ENCODE measurements at places on chromosomes 1 and 21.

DNA sequence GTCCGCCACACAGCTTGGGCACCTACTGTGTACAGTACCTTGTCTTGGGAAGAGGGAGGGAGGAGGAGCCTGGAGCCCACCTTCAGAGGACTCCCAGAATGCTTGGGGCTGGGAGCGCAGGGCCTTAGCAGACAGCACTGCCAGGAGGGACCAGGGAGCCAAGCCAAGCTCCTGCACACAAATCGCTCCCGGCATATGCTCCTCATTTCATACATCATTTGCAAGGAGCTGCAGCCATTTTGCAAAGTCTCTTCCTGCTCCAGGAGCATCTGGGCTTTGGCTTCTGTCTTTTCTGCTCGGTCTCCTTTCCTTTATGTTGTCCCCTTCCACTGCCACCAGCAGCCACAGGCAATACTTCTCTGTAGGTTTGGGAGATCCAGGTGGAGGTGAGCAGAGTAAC lies 175.2 kb upstream of the ZC3H12A start:
- DNase-seq: no peak

GRCh38 chr1:173871091-173871490 lies 2.9 kb downstream of the ZBTB37 start:
- DNase-seq: no peak

GRCh38 chr1:36585569-36586548 lies 103.1 kb upstream of the CSF3R start:
- DNase-seq: no peak

- DNase-seq: no peak
Observed at GRCh38 chr1:40762144-40762923, 21.3 kb upstream of the KCNQ4 start.

DNA sequence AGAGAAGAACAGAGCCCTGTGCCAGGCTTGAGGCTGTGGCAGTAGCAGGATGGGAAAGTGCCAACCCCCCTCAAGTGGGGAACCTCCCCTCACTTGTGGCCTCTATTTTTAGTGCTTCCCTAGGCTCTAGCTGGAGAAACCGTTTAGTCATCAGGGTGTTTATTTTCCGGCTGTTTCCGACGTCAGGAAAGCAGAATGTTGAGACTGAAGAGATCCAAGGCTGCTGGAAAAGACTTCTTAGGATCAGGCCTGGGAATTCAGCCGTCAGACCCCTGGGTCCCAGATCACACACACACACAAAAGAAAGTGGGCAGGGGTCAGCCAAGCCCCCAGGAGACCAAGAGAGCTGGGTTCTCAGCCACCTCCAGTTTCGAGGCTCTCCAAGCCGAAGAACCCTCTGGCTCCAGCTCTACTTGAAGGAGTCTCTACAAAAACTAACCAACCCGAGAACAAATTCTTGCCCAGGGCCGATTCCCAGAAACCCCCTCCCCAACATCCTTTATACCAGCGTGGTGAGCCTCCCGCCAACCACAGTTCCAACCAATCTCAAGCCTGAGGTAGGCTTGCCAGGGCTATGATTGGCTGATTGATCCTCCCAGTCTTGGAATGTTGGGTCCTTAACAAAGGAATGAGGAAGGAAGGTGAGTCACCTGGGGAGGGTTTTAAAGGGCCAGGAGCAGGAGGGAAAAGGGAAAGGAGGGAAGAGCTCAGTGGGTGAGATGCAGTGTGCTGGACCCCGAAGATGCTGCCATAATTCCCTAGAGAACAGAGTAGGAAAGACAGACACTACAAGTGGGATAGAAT lies 2.5 kb upstream of the MEF2D start:
- peak; percentile 97 for DNase-seq

- peak; percentile 36 for DNase-seq
Observed at GRCh38 chr1:174659823-174660222, 212.1 kb downstream of the GPR52 start.

GRCh38 chr1:211285196-211285595 lies 26.0 kb downstream of the RCOR3 start:
- DNase-seq: no peak

DNA sequence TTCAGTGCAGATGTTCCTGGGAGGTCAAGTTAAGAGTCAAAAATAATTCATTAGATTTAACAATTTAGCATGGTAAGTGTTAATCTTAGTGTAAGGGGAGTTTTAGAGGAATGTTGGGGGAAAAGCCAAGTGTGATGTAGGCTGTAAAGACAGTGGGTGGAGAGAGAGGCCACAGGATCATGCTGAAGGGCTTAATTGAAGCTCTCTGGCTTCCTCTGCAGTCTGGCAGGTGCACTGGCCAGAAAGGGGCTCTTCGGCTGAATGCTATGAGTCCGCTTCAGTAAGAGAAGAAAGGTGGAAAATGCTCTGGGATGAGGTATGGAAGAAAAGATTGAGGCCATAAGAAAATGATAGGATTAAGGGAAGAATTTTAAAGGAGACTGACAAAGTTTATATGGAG lies 3.0 kb downstream of the BRDT start:
- DNase-seq: no peak

GRCh38 chr1:14598498-14599182 lies at the start of gene KAZN:
KAZN (plus strand) TSS chr1:14598685.
- DNase-seq: peak; percentile 9

DNA sequence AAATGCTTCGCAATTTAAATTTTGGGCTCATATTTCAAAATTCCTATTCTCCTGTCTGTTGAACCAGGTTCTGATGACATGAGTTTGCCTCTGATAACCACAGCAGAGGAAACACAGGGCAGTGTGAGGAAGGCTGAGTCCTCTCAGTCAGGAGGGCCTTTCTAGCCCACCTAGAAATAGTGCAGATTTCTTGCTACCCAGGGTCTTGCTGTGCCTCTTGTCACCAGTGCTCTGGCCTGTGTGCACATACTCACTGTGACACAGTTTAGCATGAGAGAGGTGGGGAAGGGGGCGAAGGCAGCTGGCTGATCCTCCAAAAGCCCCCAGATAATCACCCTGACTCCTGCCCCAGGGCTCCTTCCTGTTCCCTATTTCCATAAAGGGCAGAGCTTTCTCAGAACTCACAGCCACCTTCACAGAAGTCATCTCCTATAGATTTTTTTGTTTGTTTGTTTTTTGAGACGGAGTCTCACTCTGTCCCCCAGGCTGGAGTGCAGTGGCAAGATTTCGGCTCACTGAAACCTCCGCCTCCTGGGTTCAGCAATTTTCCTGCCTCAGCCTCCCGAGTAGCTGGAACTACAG lies 23.7 kb downstream of the ERRFI1 start:
- no peak for DNase-seq

DNA sequence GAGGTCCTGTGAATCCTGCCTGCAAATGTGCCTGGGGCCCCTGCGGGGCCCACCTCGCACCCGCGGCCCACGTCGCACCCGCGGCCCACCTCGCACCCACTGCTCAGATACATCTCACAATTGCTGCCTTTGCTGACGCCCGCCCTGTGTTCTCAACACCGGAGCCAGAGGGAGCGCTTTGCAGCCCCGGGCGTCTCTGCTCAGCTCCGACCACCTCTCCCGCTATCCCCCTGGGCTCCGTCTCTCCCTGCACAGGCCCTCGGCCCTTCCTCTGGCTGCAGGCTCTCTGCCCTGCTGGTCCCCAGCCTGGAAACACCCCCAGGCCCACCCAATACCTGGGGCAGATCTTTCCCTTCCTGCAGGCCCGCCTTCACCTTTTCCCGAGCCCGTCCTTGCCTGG lies 44.8 kb downstream of the TP73 start:
- no peak for DNase-seq

GRCh38 chr1:244454412-244454811 lies 2.7 kb upstream of the ADSS2 start:
- no peak for DNase-seq

GRCh38 chr1:156082309-156083091 lies at the start of gene MEX3A:
MEX3A (minus strand) TSS chr1:156082465; CDS start chr1:156081998, 467 bp downstream.
- peak; percentile 80 for DNase-seq

DNA sequence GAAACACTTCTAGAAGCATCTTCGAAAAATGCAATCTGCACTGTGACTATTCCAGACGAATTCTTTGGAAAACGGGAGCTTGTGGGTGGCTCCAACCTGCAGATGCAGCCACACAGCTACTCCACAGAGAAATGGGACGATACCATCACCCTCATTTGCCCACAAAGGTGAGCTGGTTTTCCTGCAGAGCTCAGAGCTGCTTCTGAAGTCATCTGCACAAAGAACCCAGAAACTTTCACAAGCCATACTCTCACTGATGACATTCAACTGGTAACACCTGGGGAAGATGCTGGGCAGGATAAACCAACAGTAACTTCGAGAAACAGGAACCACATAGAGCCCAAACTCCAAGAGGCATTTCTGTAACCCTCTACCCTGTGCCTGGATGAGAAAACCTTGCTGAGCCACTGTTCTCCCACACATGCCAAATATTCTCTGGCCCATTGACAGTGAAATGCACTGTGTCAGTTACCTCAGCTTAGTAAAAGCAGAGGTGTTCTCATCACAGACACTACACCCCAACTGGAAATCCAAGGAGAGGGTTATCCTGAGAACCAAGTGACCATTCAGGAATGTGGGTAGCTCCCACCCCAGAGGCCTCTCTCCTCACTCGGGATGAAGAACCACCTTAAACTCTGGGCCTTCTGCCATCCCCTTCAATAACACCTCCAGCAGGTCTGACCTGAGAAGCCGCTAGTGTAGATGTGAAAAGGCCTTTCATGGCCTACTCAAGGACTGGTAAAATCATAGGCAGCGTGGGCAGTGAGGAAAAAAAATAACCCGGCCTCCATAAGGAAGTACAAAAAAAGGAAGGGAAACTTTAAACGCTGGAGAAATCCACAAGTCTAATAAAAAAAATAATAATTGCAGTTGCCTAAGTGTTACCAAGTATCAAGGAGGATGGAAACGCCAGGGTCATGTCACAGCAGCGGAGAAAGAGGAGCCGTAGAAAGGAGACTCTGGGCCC lies 56.7 kb downstream of the HSF2BP start:
- DNase-seq: no peak

GRCh38 chr1:10474613-10475507 lies at the start of gene PEX14:
PEX14 (plus strand) TSS chr1:10474950; CDS start chr1:10474967, 17 bp downstream.
- peak; percentile 91 for DNase-seq

GRCh38 chr21:45069711-45070110 lies 4.7 kb upstream of the ADARB1 start:
- peak; percentile 74 for DNase-seq

GRCh38 chr1:21828506-21829210 lies 16.6 kb downstream of the LDLRAD2 start:
- no peak for DNase-seq

GRCh38 chr1:31768407-31768907 lies 4.3 kb upstream of the ADGRB2 start:
- DNase-seq: no peak

DNA sequence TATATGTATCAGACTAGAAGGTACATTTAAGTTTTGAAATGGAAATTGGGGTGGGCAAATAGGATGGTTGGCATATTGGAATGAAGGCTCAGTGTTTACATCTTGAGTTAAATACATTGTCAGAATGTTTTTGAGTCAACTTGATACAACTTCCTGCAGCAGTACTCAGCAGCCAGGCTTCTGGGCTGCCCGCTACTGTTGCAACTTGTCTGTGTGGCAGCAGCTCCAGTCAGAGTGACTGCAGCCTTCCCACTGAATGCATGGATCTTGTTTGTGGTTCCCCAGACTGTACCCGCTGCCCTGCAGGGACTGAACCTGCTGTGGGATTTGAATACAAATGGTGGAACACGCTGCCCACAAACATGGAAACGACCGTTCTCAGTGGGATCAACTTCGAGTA lies 24.9 kb upstream of the SARS1 start:
- no peak for DNase-seq

- DNase-seq: no peak
Observed at GRCh38 chr1:184608581-184608980, 146.1 kb downstream of the EDEM3 start.

GRCh38 chr1:89754518-89754917 lies 66.3 kb upstream of the LRRC8D start:
- peak; percentile 11 for DNase-seq

- peak; percentile 70 for DNase-seq
Observed at GRCh38 chr1:212791261-212791675, 309 bp downstream of the NSL1 start.

GRCh38 chr1:241172486-241172885 lies 184.5 kb downstream of the RGS7 start:
- no peak for DNase-seq

GRCh38 chr1:31759298-31760023 lies 4.7 kb downstream of the ADGRB2 start:
- peak; percentile 49 for DNase-seq

- DNase-seq: peak; percentile 48
Observed at GRCh38 chr1:9101510-9102146, 27.3 kb downstream of the GPR157 start.

DNA sequence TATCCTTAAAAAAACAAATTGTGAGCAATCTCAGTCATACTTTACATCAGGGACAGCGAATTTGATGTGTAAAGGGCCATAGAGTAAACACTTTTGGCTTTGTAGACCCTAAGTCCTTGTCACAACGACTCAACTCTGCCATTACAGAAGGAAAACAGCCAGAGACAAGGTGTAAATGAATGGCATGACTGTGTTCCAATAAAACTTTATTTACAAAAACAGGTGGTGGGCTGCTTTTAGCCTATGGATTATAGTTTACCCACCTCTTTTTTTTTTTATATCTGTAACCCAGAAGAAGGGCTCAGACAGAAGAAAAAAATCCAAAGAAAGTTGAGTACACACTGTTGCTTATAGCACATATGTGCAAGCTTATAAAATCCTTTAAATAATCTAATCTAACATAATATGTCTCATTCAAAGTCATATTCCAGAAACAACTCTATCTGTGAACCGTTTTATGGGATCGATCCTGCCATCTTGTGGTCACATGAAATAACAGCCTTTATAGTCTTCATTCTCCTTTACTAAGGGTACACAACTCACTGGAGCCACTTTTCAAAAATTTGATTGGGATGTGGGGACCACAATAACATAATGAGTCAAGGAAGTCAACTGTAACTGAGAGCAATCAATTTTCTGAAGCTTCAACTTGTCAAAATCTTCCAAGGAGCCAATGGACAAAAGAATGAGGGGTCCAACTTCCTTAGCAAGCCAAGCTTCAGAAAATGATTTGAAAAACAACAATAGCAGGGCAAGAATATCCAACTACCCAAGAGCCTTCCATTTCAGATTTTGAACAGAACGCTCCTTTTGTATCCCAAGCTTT lies 142.2 kb upstream of the KRTAP19-8 start:
- DNase-seq: peak; percentile 57

DNA sequence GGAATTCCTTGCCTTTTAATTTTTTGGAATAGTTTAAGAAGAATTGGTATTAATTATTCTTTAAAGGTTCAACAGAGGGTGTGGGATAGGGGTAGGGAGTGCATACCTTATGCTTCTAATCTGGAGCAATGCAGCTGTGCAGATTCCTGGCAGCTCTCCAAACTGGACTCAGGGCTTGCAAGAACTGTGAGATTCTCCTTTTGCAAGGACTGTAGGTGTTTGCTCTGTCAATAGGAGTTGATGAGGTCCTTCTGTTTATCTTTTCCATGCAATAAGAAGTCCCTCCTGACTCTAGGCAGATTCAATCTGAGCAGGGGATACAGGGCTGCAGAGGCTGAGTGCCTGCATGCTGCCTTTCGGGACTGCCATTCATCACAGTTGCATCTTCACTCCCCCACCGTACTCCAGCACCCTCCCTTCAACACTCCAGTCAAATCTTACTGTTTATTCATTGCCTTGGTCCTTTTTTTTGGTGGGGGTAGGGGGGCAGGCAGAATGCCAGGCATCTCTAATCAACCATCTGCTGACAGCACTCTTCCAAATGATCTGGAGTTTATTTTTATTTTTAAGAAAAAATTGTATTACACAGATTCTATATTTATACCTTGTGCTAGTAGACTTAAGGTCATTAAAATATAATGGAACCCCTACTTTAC lies 122.3 kb downstream of the DISC1 start:
- no peak for DNase-seq

GRCh38 chr1:109845658-109846057 lies 65.0 kb upstream of the CSF1 start:
- no peak for DNase-seq
